ENCODE measurements at places on chromosomes 2 and 18. TPM values are rescaled to one million over a fixed set of nuclear protein-coding genes. Genes with fewer than 3 reads are reported as not detected.

The HOXD12 gene
- total RNA-seq: not detected

The SCYGR4 gene
- total RNA-seq: 0.84 TPM

The SETBP1 gene
- total RNA-seq: 34.2 TPM

The RTKN gene
- 9.1 TPM for total RNA-seq

The CNTNAP5 gene
- not detected for total RNA-seq

The MPP4 gene
- not detected for total RNA-seq

The DSG1 gene
- total RNA-seq: 0.63 TPM

The CTNNA2 gene
- total RNA-seq: not detected

The BOLL gene
- total RNA-seq: not detected

The SATB2 gene
- total RNA-seq: 4.1 TPM

The SLC11A1 gene
- total RNA-seq: 93.6 TPM
